GM20000 (cell line): ENCODE measurements at places on chromosomes 12 and 14.

GRCh38 chr14:32039401-32040030 lies 37.6 kb upstream of the ARHGAP5 start:
- no peak for DNase-seq

DNA sequence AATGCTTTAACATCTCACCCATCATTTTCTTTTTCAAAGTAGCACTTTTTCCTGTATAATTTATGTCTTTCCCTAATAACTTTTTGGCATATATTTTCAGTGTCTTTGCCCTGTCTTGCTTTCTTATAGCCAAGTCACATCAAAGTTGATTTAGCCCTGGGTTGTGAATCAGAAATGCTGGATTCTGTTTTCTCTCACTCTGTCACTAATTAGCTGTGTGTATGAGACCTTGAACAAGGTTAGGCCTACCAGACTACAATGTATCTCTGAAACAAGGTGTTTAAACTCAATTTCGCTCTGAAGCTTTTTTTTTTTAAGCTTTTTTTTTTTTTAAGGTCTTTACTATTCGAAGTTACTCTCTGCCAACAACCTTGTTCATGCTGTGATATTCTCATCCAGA lies 25.7 kb downstream of the CNOT2 start:
- no peak for DNase-seq

- DNase-seq = no peak
These were observed 77.5 kb upstream of the ATF1 start for GRCh38 chr12:50686406-50686805.

DNA sequence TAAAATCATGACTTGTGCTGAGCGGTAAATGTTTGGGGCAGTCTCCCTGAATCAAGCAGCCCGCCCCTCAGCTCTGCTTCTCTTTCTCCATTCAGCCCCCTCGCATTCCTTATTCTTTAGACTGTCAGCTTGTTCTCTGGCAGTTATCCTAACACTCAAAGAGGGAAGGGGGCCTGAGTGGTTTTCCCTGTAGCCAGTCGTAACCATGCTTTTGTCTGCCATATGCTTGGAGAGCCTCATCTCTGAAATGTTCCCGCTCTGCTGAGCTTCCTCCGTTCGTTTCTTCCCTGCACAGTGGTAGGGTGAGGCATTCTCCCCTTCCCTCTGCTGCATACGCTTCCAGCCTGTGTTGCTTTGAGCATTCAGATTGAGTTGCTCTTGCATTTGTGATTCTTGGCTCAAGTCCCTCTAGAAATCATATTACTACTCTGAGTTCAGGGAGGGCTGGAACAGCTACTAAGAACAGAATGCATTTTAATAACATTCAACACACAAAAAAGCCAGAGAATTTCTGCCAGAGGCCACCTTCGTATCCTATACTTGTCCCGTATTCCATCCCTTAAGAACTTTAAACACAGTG lies 119.7 kb downstream of the FBXL14 start:
- no peak for DNase-seq

GRCh38 chr12:79555028-79555925 lies 135.5 kb downstream of the PAWR start:
- no peak for DNase-seq

DNA sequence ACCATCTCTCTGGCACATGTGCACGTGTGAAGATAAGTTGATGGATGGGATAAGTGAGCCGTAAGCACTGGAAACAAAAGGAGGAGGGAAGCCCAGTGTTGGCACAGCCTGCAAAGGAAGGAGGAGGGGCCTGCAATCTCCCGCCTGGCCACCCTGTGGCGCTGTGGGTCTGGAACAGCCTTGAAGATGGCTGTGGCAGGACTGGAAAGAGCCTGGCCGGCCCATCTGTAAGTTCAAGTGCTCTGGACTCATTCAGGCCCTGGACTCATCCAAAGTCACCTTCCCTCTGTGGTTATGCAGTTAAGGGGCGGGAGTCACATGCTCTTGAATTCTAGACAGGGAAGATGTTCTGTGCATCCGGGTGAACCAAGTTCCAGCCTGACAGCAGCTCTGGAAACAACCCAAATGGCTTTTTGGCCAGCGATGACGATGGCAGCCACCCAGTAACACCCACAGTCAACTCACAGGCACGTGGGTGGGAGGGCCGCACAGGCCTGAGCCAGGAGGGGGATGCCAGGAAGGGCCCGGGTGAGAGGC lies 50.4 kb downstream of the CHGA start:
- DNase-seq = no peak

DNA sequence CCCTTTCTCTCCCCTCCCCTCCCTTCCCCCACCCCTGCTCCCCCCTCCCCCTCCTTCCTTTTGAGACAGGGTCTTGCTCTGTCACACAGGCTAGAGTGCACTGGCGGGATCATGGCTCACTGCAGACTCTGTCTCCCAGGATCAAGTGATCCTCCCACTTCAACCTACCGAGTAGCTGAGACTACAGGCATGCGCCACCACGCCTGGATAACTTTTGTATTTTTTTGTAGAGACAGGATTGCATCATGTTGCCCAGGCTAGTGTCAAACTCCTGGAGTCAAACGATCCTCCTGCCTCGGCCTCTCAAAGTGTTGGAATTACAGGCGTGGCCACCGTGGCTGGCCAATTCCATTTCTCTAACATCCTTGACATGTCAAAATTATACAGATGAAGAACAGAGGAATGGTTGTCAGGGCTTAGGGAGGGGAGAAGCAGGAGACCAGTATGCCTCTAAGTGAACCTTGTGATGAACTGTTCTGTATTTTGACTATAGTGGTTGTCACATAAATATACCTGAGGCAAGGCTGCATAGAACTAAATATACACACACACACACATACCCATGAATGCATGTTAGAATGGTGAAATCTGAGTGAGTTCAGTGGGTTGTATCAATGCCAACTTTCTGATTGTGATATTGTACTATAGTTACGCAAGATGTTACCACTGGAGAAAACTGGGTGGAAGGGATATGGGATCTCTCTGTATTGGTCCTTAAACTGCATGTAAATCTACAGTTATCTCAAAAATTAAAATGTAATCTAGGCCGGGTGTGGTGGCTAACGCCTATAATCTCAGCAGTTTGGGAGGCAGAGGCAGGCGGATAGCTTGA lies 3.6 kb upstream of the CFAP73 start:
- DNase-seq = no peak

GRCh38 chr14:38948171-38948570 lies 154.9 kb downstream of the SEC23A start:
- no peak for DNase-seq

DNA sequence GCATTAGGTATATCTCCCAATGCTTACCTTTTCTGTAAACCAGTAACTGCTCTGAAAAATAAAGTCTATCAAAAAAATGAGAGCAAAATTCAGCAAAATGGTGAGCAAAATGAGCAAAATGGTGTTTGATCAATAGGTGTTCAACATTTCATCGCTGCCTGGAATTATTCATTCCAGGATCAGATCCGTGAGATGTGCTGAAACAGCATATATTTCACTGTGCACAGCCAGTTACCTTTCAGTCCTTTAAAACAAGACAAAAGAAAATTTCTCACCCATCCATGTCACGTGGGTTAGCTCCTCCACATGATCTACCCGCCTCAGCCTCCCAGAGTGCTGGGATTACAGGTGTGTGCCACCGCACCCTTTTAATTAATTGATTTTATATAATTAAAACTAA lies 8.1 kb upstream of the FGF23 start:
- DNase-seq = no peak
